ENCODE measurements at places on chromosomes 11 and 22.

- no peak for DNase-seq
Measured at GRCh38 chr11:15968461-15969130, 387.8 kb downstream of the SOX6 start.

DNA sequence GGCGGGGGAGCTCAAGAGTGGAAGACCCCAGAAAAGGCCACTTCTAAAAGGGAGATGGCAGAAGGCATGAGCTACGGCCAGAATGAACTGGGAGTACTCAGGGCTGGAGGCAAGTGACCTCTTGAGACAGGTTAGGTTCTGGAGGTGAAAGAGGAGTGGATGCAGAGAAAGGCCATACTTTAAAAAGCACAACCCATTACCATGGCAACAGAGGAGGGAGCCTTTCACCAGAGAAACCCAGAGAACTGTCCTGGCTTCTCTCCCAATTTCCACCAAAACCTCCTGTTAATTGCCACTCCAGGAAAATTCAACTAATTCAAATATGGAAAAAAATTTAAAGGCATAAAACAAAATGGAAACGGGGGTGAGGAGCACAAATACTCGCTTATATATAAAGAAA, 15.8 kb downstream of the A4GALT start:
- DNase-seq = no peak

GRCh38 chr22:35894464-35894878, 134.2 kb downstream of the RBFOX2 start:
- no peak for DNase-seq

GRCh38 chr11:119619665-119620064, 109.3 kb downstream of the NECTIN1 start:
- DNase-seq = no peak
